ENCODE measurements at places on chromosomes 2 and 18.

DNA sequence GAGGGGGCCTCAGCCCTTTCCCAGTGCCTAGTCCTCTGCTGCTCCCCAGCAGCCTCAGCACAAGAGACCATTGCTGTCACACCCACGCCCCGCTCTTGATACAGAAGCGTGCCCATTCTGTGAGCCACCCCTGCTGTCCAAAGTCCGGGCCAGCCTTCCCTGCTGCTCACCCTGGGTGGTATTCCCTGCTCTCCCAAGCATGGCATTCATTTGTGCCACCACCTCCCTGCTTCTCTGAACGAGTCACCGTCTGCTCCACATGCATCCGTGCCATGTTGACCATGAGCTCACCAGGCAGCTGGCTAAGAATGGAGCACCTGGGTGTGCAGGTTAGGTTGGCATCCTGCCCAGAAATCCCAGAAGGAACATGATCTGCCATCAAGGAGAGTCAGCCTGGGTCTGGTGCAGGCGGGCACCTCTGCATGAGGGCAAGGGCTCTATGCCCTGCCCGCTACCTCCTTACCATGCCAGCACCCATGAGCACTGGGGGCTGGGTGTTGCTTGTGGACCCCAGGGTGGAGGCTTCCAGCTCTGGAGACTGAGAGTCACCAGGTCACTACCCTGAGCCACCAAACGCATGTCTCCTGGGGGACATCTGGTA is 63.0 kb downstream of the TWIST2 start:
- no peak for DNase-seq

DNA sequence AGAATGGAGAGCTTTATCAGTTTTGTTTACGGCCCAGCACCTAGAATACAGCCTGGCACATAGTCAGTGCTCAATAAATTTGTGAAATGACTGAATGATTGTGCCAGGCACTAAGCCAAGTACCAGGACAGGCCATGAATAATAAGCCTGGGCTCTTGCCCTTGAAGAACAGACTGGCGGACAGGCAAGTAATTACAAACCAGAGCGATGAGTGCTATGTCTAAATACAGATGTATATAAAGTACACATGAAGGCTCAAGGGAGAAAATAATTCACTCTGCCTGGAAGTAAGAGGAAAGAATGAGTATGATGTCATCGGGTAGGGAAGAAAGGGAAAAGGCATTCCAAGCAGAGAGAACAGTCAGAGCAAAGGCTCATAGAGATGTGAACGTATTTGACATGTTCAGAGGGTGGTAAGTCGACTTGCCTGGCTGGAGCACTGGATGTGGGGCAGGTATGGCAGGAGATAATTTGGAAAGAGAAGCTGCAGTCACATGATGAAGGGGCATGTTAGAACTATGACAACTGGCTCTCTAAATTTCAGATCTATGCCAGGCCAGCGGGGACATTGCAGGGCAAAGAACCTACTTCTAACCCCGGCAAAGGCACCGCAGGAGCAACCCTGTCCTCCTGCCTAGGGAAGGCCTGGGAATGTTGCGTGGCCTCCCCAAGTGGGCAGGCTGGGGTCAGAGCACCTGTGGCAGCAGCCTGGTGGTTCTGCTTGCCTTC is 119.1 kb upstream of the STPG4 start:
- no peak for DNase-seq

DNA sequence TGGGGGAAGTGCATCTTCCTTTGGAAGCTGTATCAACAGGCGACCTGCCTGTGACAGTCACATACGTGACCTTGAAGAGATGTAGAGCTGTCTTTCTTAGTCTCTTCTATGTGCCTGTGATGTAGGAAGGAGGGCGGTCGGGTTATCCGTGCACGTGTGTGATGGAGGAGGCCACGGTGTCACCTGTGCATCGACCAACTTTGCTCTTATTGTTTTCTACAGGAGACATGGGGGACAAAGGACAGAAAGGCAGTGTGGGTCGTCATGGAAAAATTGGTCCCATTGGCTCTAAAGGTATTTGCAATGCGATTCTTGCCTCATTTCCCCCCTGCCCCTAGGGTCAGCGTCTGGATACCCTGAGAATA is 20.7 kb upstream of the ALLC start:
- DNase-seq: no peak

DNA sequence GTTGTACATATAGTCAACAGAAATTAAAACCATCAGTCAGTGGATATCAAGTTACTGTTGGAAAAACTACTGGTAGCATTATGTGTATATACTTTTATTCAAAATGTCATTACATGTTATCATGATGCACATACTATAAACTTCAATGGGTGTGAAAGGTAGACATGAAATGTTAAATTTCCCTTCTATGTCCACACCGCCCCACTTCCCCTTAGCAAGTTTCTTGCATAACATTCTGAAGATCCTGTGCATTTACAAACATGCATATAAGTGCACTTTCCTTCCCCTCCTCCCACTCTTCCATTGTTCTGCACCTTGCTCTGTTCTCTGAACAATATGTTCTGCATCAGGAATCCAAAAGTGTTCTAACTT is 16.6 kb upstream of the HK2 start:
- no peak for DNase-seq

DNA sequence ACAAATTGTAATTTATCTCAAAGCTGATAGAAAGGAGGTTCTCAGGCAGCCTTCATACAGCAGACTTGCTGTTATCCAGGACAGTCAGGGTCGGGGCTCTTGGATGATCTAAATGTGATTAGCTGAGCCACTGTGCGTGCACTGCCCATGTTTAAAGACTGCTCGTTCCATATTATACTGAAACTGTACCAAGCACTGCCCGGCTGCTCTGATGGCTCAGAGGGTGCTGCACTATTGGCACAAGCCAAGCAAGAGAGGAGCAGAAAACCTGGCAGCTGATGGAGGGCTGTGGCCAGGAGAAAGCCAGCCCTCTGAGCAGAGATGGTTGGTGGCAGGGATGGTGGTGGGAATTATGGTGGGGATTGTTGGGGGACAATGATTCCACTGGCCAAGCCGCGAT is 63.4 kb downstream of the COL6A3 start:
- no peak for DNase-seq

- no peak for DNase-seq
Measured at GRCh38 chr2:209351636-209352035, 72.2 kb upstream of the MAP2 start.

GRCh38 chr2:237896507-237896892 is 37.1 kb downstream of the RAMP1 start:
- no peak for DNase-seq

DNA sequence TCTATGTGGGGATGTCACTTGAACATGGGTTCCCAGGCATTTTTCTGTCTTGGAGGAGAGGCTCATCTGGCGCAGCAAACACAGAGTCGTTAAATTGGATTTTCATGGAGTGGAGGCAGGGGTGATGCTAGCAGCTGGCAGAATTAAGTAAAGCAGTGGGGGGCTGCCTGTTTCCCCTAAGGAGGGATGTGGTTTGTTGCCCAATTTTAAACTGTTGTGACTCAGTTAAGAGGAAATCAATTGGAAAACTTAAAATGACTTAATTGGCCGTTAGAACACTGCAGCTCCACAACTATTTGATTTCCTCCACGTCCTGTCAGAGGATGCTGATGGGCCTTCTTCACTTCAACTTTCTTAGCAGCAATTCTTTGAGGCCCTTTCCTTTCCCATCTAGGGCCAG is 354.1 kb upstream of the ATP5MC3 start:
- DNase-seq: no peak

GRCh38 chr2:19711470-19712372 is 190.1 kb downstream of the TTC32 start:
- DNase-seq: peak; percentile 14

GRCh38 chr2:241729868-241730267 is 4.6 kb upstream of the D2HGDH start:
- DNase-seq: peak; percentile 44

GRCh38 chr2:217440000-217440399 is 562.8 kb downstream of the TNS1 start:
- DNase-seq: no peak

DNA sequence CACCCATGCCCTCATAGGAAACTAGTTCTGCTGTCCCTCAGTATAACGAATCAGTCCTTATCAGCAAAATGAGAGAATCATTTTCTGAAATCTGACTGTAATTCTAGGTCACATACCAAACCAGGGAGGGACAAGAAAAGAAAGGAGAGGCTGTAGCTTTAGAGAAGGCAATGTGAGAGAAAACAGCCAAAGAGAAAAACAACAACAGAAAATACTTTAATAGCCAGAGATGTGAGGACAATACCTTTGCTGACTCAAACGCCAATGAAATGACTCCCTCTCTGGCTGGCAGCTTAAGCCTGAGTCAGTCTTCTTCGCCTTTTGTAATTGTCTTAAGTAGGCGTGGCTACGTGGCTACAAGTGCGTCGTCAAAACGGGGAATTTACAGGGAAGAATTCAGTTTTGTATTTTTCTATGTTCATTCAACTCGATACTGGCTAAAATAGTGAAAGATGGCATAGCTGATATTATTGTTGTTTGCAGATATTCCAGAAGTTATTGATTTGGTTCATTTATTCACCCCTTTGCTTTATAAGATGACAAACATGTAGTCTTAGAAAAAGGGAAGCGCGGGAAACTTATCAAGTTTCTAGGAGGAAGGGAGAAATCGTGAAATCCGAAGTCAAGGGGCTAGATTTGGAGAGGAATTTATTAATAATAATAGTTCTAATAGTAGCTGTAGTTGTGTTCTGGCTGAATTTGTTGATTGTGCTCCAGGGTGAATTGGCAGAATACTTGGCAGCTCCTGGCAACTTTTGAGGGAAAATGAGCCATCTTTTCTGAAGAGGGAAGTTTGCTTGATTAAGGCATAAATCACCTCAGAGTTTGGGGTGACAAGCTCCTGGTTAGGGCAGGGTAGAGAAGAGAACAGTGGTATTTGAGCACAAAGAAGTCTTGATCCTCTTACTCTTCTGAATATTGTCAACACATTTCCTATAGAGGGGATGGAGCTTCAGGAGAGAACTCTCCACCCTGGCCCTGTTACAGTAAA is at the start of gene IL1A:
Gene IL1A, minus strand, starts transcription at position 295 of the 991 bp plus-strand sequence. CDS start 723 bp downstream, outside the sequence.
- DNase-seq: peak; percentile 28

GRCh38 chr2:102129951-102130646 is 12.4 kb upstream of the IL1R1 start:
- no peak for DNase-seq

- DNase-seq: no peak
Measured at GRCh38 chr2:210503725-210504191, 27.2 kb upstream of the LANCL1 start.

- DNase-seq: peak; percentile 63
Measured at GRCh38 chr18:3262234-3263131, 550 bp downstream of the MYL12B start.

- no peak for DNase-seq
Measured at GRCh38 chr2:234686088-234686890, 189.4 kb upstream of the ARL4C start.

GRCh38 chr18:5543773-5544389 is at the start of gene EPB41L3:
Gene EPB41L3, minus strand, starts transcription at chr18:5543997. Its CDS starts 54,814 bp downstream, at chr18:5489183.
- DNase-seq: peak; percentile 46

DNA sequence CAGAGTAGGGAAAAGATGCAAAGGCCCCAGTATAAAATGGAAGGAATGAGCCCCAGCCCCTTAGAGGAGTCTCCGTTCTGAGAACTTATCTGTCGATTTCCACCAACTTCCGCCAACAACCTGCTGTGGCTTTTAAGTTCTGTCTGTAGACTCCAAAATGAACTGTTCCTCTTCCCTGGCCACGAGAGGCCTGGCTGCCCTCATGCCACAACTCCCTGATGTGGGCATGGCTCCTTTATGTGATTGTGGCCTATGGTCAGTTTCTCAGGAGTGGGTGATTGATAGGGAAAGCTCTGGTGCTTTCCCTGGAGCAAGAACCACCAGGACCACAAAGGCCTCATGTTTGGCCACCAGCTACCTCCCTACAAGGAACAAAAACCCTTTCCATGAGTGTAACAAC is 18.8 kb upstream of the CD207 start:
- no peak for DNase-seq

DNA sequence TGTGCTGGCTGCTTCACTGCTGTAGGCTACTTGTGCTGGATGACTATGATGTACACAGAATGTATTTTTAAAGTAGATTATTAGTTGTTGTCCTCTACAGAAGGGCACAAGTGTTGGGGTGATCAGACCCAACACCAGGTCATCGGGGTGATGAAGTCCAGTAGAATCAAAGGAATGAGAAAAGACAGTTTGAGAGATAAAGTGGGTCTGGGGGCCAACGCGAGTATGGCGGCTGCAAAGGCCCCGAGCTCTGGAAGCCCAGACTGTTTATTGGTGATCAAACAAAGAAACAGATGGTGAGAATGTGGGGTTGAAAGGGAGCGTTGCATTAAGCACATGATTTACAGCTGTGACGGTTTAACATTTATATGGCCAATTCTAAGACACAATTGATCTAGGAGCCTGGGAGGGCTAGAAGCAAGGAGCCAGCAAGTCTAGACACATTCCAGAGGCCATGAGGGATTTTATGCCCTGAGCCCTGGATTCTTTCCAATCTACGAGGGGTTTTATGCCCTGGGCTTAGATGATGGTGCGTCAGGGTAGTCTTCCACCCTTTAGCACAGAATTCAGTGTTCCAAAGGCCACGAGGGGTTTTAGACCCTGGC is 153.5 kb downstream of the AGPS start:
- no peak for DNase-seq

DNA sequence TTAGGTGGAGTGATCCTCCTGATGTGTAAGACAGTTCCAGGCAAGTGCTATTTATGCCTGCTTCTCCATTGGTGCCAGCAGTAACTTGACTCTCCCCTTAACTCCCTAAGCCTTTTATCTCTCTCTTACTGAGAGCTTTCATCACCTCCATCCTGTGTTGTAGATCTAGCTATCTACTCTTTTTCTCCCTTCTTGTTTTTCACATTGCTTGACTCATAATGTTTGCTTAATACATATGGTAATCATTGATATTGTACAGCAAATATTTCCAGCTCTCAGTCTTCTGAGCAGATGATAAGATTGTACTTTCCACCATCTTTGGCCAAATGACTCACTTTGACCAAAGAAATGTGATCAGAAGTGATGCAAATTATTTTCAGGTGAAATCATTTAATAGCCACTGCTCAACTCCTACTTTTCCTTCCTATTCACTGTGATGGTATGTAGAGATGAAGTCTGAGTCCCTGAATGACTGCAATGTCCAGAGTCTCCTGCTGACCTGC is 165.0 kb downstream of the PLCL1 start:
- DNase-seq: no peak

GRCh38 chr18:44582456-44582855 is 98.2 kb upstream of the SETBP1 start:
- DNase-seq: no peak

DNA sequence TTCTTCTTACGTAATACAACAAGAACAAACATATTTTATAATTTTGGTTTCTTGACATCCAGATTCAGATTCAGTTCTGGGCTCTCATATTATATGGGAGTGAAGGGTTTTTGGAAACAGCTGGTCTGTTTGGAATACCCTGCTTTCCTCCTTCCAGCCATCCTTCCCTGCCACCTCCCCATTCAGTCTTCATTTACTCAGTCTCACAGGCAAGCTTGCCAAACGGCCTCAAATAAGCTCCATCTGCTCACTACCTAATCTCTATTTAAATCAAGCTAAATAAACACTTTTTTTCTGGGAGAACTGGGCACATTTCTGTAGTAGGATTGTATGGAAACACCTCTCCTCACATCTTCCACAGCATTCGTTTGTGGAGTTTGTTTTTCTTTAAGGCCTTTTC is 147.5 kb downstream of the RND3 start:
- no peak for DNase-seq
